Cardiac muscle cell (in vitro differentiated cells and primary cell): ENCODE measurements at places on chromosomes 13 and 19. TPM values are rescaled to one million over a fixed set of nuclear protein-coding genes. Genes with fewer than 3 reads are reported as not detected.

Gene ZNF69
- total RNA-seq: 19.2 and 25.3 TPM in 2 replicates

Gene ZNF787
- total RNA-seq: 43.0 and 45.5 TPM in 2 replicates

Gene ZFP14
- 4.5 and 7.7 TPM in 2 replicates for total RNA-seq

Gene ZNF260
- 10.5 and 12.3 TPM in 2 replicates for total RNA-seq

Gene PLA2G4C
- total RNA-seq: 1.5 and 4.5 TPM in 2 replicates

Gene PABPC3
- 0.04 TPM in 1 of 2 replicates, not detected in the other for total RNA-seq

Gene GFY
- 1.8 and 2.0 TPM in 2 replicates for total RNA-seq

Gene PLIN5
- 4.5 and 10.1 TPM in 2 replicates for total RNA-seq
